ENCODE measurements at places on chromosomes 11 and 22.

DNA sequence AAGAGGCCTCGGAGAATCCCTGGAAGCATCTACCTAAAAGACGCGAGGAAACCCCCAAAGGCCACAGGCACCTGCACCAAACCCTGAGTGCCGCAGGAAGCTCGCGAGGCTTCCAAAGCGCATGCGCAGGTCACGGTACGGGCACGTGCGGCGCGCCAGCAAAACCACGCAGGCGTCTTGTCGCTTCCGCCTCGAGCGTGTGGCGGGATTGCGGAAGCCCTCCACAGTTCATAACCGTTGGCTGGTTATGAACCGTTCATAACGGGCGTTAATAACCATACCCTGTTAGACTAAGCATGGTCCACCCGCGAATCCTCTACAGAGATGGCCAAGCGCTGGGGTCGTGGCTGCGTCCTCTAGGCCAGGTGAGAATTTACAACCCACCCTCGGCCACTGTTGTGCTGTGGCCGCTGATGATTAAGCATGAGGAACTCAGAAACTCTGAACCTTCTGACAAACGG lies 46.4 kb downstream of the MORC2 start:
- DNase-seq: peak; percentile 60

GRCh38 chr11:13970986-13971385 lies 8.5 kb downstream of the SPON1 start:
- DNase-seq: no peak

GRCh38 chr11:94500181-94500580 lies 6.4 kb downstream of the ANKRD49 start:
- no peak for DNase-seq

GRCh38 chr11:86798988-86799387 lies 1.4 kb upstream of the PRSS23 start:
- DNase-seq: no peak

DNA sequence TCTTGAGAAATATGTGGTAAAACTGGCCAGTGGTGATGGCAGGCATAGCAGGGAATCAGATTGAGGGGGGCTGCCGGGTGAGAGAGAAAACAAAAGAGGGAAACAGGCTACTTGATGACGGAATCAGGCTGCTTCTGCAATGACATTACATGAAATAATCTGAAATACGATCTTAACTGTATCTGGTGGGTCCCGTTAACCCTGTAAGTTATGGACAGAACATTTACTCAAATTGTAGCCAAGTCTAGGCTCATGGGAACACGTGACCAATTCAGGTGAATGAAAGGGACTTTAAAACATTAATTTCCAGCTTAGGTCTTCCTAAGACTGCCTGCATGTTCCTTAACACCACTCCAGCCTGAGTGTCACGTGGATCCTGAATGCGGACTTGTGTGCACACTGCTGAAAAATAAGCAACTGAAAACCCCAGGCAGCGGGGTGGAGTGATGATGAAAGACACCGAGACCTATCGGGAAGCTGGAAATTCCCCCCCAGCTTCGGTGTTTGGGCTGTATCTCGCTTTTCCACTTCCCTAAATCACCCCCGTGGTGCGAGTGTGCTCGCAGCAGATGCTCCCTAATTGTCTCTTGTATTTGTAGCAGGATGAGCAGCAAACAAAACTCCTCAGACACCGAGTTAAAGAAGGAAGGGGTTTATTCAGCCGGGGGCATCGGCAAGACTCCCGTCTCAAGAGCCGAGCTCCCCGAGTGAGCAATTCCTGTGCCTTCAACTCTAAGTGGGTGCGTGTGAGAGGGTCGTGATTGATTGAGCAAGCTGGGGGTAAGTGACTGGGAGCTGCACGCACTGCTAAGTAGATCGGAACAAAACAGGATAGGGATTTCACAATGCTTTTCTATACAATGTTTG lies 145.0 kb upstream of the GRK3 start:
- DNase-seq: no peak
